ENCODE measurements at places on chromosomes 12 and 14.

DNA sequence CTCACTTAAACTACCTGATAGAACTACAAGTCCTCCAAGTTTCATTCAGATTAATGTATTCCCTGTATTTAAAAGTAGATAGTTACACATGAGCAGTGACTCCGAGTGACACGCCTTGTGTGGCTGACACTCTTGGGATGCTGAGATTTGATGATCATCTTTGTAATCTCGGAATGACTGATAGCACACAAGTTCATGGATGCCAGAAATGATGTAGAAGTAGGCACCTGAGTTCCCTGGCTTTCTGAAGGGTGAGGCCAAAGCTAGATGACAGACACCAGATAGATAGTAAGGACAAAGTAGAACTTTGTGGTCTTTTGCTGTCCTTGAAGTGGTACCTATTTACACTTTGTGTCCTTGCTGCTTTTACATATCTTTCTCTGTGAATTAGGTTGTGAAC, 491.2 kb downstream of the PCNX1 start:
- DNase-seq, result no peak

- no peak for DNase-seq
Observed at GRCh38 chr12:128825835-128826234, 2.1 kb upstream of the SLC15A4 start.

GRCh38 chr14:92622311-92622710, 108.7 kb downstream of the RIN3 start:
- DNase-seq, result no peak

- DNase-seq, result peak; percentile 49
Observed at GRCh38 chr14:71555654-71556559, 376.3 kb upstream of the RGS6 start.

DNA sequence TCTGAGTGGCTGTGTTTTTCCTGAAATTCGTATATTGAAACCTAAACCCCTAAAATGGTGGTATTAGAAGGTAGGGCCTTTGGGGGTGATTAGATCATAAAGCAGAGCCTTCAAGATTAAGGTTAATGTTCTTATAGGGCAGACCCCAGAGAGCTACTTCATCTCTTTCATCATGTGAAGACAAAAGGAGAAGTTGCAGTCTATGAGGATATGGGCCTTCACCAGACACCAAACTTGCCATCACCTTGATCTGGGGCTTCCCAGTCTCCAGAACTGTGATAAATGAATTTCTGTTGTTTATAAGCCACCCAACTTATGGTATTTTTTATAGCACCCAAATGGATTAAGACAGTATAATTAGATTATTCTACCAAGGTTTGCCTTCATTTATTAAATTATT, 275.0 kb upstream of the ATP2B1 start:
- peak; percentile 10 for DNase-seq

- DNase-seq, result no peak
Observed at GRCh38 chr14:73290279-73290678, 53.0 kb downstream of the PAPLN start.
